ENCODE measurements at places on chromosomes 3 and 15.

GRCh38 chr3:36792342-36792741, 28.0 kb upstream of the DCLK3 start:
- no peak for DNase-seq

- no peak for DNase-seq
Observed at GRCh38 chr15:42239528-42240182, 31.6 kb upstream of the VPS39 start.

DNA sequence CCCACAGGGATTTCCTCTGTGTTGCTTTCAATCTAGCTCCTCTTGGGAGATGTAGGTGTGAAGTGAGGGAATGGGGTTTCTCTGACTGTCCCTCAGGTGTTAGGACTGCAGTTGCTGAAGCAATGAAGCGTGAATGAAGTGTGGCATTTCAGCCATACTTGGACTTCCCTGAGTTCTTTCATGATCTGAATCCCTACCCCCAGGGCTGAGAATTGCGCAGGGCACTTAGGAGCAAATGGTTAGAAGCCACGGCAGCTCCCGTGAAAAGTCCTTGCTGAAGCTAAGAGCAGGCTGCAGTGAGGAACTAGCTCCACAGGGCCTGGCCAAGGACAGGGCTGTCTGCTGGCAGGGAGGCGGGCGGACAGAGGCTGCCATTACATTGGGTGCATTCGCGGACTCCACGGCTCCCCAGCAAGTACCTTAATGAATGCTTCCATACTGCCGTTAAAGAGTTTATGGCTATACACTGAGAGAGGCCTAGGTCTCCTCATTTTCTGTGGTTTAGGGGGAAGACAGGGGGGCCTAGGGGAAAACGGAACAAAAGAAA, 69.0 kb upstream of the RAD18 start:
- DNase-seq: no peak

GRCh38 chr15:39788800-39789565, 6.3 kb upstream of the FSIP1 start:
- no peak for DNase-seq
